ENCODE measurements at places on chromosomes 5 and 9.

GRCh38 chr5:11050596-11051304 is 289.7 kb upstream of the DAP start:
- DNase-seq = no peak

GRCh38 chr9:133274236-133275104 is 531 bp downstream of the ABO start:
- no peak for DNase-seq

DNA sequence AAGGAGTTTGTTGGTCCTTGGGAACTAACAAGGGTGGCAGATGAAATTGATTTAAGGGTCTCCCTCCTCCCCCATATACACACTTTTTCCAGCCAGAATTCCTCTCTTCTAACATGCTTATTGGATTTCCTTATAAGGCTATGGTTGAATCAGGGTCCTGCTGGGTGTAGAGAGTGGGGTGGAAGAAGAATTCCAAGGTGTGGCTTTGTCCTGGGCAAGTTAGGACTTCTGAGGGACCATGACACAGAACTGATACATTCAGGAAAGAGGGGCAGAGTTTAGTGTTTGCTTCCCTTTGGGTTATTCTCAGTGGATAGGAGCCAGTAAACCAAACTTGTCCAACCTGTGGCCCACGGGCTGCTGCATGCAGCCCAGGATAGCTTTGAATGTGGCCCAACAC is 116.5 kb downstream of the SNX18 start:
- DNase-seq = no peak

DNA sequence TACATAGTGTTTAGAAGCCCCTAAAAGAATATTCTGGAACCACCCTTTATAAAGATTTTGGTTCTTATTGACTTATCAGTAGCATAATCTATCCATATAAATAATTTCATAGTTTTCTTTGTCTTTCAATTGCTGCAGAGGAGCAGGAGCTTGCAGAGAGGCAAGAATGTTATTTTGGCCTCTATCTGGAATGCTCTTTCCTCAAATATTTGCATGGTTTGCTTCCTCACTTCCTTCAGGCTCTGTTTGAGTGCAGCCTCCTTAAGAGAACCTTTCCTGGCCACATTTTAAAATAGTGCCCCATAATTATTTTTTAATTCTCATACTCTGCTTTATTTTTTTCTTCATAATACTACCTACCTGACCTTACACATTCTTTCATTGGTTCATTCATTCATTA is 1.5 kb downstream of the C5 start:
- DNase-seq = no peak

- DNase-seq = no peak
Observed at GRCh38 chr5:58544926-58545325, 37.9 kb upstream of the RAB3C start.

DNA sequence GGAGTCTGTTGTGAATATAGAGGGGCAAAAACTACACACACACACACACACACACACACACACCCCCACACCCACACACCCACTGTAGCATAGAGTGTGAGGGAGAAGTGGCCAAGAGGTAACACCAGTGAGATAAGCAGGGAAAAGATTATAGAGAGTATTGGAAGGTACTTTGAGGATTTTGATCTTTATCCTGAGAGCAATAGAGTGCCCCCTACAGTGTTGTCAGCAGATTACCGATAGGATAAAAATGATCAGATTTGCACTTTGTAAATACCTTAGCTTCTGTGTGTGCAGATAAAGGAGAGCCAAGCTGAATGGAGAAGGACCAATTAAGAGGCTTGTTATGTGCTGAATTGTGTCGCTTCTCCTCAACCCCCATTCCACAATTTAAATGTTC is 32.3 kb downstream of the ERCC6L2 start:
- no peak for DNase-seq

- DNase-seq = no peak
Observed at GRCh38 chr9:19397845-19398244, 11.0 kb upstream of the ACER2 start.

DNA sequence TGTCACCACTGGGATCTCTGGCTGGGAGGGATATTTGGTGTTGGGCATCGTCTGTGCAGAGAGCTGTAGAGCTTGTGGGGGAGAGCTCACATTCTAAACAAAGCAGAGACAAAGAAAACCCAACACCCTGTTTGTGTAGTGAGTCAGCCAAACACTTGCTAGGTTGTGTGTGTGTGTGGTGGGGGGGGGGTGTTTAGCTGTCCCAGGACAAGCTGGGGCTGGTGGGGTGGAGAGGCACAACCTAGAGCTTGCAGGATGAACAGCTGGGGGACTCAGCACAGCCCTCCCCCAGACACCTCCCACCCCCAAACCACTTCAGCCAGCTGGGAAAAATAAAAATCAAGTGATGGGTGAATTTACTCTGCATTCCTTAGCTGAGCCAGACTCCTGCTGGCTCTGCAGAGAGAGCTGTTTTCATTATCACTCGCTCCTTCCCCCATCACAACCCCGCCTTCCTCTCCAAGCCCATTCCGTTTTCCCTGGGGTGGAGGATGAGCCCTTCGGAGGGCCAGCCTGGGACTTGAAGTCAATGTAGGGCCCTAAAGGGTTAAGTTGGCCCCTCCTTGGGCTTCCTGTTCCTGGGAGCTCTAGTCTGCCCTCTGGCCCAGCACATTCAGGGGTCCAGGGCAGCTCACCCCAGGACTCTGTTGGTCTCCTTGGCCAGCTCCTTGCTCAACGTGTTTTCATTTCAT is 2.6 kb downstream of the OLFML2A start:
- no peak for DNase-seq

GRCh38 chr9:70534471-70534870 is 120.0 kb upstream of the KLF9 start:
- DNase-seq = no peak

DNA sequence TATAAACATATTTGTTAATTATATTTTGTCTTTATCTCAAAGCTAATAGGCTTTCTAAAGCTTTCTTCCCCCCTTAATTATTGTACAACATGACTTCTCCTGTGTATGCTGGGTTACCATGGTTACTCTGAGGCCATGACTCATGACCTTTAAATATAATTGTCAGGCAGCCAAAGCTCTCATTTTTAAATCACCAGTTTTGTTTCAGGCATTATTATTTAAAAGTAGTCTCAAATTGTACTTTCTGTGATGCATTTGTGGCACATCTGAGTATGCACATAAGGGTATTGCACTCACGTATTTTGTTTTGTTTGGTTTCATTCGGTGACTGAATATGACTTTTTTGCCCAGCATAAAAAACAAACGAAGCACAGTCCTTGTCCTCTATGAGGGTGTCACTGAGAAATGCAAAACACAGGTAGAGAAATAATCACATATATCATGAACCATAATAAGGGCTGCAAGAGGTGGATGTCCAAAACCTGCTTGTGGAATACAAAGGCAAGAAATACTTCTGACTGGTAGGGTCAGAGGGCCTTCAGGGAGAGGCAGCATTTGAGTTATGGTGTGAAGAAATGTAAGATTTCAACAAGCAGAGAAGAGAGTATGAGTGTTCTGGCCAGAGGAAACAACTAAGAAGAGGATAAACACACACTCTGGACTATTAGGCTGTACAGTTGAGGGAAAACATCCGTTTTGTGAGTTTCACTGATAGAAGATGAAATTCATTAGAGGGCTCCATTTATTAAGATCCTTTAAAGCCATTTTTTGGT is 2.1 kb downstream of the CCDC192 start:
- DNase-seq = no peak

- DNase-seq = no peak
Observed at GRCh38 chr5:142386137-142387023, 61.6 kb upstream of the SPRY4 start.

DNA sequence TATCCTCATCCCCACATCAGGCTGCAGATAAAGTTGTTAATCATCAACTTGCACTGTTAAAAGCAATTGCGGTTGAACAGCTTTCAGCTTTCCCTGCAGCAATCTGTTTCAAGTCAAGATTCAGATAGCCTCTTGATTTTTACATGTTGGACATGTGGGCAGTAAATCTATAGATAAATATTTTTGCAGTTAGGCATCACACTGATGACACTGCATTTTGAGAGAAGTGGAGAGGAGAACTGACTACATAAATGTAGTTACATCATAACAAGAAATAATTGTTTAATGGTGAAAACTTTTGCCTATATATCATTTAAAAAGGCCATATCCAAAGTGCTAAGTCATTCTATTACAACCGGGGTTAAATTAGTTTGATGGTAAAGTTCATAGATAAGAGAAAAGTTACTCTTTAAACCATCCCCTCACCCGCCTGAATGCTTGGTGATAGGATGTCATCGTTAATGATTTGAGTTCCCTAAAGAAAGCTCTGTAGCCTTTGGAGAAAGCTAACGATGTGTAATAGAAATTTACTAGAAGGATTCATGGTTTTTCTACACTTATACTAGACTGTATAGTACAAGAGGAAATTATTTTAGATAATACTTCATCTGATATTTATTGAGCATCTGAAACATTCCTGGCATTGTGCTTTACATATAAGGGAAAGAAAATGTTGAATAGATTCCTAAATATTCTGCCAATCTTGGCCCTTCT is 30.8 kb upstream of the ALDH1A1 start:
- no peak for DNase-seq

DNA sequence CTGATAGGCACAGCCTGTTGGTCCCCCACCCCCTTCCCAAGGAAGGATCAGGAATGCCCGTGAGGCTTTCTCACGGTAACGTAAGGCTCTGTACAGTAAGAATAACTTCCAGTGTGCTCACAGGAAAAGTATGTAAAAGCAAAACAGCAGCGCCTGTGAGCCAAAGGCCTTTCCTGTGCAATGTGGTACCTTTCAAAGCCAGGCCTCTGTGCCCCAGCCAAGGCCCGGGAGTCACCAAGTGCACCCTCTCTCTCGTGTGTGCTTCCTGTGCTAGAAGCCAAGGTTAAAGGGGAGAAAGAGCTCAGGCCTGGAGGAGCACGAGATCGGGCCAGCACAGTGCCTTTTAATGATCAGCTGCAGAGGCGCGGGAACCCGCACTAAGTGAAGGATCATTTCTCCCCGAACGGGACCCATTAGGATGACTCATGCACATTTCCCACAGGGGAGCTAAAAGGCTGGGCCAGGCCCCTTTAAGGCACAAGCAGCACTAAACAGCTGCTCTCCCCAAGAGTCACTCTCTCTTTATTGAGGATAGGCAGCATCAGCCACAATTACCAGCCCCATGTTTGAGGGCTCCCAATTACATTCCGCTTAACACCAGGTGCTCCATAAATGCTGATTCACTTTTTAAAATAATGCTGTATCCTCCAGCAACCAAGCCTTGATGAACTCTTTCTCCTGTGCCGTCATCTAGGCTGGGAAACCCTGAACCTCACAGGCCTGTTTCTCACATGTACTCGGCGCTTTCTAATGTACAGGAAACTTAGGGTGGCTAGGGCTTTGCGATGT is 42.8 kb downstream of the SHB start:
- no peak for DNase-seq

DNA sequence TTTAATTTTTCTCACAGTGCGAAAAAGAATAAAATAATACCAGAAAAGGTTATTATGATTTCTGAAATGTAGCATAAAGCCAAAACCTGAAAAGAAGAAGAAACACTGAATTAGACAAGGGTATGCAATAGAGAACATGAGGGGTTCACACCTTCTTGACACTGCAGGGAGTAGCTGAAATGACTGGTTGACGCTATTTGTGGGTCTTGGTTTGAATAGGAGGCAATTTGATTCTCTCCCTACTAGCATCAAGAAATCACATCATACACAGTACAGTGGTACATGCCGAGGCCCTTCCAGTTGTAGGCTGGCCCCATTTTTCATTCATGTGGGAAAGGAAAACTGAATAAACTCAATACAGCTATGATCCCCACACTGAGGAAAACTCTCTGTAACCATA is 68.6 kb downstream of the NR3C1 start:
- DNase-seq = no peak

- DNase-seq = no peak
Observed at GRCh38 chr5:91006713-91007112, 376.4 kb downstream of the ARRDC3 start.

DNA sequence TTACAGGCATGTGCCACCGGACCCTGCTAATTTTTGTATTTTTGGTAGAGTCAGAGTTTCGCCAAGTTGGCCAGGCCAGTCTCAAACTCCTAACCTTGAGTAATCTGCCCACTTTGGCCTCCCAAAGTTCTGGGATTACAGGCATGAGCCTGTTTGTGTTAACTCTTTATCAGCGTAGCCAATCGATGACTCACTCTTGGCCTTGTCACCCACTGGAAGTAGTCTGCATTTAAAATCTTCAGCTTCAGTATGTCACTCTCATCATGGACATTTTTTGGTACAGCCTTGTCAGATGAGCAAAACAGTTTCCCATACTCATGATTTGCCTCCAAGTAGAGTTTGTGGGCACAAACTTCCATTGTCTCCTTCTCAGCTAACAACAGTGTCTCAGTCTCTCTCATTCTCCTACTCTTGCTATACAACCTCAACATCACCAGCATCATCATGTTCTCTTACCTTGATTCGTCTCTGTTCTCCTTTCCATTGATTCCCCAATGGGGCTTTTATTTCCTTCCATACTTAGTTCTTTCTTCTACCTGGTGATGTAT is 22.5 kb downstream of the MUSK start:
- no peak for DNase-seq

GRCh38 chr5:29794141-29794787 is 1399.2 kb upstream of the CDH6 start:
- DNase-seq = no peak

- DNase-seq = no peak
Observed at GRCh38 chr5:114999176-114999575, 170.5 kb downstream of the TRIM36 start.

- no peak for DNase-seq
Observed at GRCh38 chr9:123763910-123764588, 165.9 kb downstream of the DENND1A start.

DNA sequence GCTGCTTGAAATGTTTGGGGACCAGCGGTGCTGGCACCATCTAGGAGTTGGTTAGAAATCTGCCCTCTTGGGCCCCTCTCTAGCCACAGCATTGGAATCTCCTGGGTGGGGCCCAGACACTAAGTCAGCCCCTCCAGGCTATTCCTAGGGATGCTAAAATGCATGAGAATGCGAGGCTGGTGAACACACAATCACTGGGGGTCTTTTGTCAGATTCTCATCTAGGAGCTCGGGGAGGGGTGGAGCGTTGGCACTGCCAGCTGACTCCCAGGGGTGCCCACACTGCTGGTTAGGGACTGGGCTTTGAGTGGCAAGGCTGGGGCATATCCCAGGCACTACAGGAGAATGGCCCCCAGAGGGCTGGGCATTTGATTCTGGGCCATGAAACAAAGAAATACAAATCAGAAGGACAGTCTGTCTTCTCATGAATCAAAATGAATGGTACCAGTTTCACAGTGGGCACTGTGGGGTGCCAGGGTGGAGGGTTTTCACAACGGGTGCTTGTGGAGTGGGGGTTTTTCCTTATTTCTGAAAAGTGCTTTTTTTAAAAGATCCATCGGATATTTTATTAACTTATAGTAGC is 127.8 kb upstream of the RAPGEF1 start:
- DNase-seq = no peak

DNA sequence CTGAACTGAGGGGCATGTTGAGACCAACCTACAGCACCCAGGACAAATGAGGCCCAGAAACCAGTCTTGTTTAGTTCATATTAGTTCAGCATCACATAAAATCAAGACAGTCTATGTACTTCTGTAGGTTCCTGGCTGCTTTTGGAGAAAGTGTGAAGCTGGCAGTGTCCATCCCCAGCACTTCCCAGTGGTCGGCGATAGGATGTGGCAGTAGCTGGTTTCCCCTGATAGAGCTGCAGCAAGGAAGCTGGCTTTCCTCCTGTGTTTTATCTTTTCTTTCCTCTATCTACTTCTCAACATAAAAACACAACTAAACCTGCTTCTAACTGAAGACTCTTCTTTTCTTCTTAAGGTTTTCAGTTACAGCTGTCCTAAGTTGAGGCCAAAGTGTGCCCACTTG is 43.0 kb upstream of the SLC46A2 start:
- DNase-seq = no peak
